ENCODE measurements at places on chromosomes 1 and 21.

- no peak for DNase-seq
Measured at GRCh38 chr1:220917535-220918209, 38.4 kb downstream of the HLX start.

DNA sequence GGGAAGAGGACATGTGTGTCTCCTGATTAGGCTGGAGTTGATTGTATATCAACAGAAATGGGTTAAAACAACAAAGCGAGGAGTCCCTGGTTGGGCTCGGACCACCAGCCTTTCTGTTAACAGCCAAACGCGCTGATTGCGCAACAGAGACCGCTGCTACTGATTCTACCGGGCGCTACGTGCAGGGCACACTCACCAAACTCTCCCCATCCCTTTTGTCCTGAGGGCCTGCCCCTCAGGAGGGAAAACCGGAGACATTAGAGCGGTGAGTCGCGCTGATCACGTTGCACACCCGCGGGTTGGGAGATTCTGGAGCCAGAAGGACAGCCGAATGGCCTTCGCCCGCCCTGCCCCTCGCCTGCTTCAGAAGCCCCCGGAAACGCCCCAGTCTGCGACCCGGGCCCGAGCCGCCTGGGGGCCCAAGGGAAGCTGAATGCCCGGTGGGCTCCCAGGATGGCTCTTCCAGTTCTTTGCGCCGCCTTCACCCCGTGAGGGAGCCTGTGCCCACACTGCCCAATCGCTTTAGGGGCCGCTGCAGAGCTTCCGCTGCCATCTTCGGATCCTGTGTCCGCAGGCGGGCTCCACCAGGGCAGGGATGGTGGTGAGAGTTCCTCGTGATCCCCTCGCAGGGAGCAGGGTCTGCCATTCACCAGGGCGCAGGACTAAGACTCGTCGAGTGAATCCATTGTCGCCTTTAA is 165.4 kb upstream of the NBPF11 start:
- DNase-seq = no peak

GRCh38 chr21:45303091-45303615 is 15.5 kb upstream of the POFUT2 start:
- DNase-seq = no peak

- DNase-seq = no peak
Measured at GRCh38 chr1:101820071-101820470, 176.7 kb downstream of the OLFM3 start.

- no peak for DNase-seq
Measured at GRCh38 chr1:55480029-55480795, 265.0 kb upstream of the USP24 start.

- peak; percentile 71 for DNase-seq
Measured at GRCh38 chr1:27395441-27396195, 3.2 kb downstream of the GPR3 start.

DNA sequence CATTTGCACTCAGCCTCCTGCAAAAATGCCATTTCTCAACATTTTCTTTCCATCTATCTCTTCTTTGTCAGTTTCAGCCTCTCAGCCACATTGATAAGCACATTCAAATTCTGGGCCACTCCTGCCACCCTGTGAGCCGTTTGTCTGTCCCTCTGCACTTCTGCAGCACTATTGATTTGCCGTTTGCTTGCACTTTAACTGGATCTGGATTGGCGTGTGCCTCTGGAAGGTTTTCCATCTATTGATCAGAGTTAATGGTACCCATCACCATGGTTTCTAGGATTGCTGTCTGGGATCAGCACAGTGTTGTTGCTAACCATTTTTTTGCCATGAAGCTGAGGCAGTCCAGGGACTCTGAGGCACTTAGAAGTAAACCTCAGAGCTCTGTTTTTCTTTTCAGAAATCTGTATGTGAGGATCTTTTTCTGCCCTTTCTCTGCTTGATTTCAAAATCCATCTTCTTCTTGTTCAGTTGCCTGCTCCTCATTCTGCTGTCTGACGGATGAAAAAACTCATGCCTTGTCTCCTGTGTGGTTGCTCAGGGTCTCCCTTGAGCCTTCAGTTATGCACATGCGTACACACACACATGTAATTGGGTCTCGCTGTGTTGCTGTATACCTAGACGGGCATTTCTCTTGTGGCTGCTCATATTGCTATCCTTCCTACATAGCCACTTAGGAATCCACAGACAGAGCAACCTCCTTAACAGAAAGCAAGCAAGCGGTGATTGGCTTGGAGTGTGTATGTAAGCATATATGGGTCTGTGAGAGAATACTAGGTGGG is 67.9 kb downstream of the NOS1AP start:
- no peak for DNase-seq

GRCh38 chr1:151011154-151011850 is 3.1 kb downstream of the PRUNE1 start:
- DNase-seq = no peak

- no peak for DNase-seq
Measured at GRCh38 chr1:93798291-93798690, 80.7 kb downstream of the DNTTIP2 start.

GRCh38 chr1:9823943-9824701 is at the start of gene CLSTN1:
TSS of gene CLSTN1 (minus strand) at chr1:9823965. CDS start at chr1:9823733, 232 bp downstream.
- DNase-seq = peak; percentile 83

GRCh38 chr1:12709696-12710095 is 6.2 kb upstream of the AADACL3 start:
- DNase-seq = no peak

DNA sequence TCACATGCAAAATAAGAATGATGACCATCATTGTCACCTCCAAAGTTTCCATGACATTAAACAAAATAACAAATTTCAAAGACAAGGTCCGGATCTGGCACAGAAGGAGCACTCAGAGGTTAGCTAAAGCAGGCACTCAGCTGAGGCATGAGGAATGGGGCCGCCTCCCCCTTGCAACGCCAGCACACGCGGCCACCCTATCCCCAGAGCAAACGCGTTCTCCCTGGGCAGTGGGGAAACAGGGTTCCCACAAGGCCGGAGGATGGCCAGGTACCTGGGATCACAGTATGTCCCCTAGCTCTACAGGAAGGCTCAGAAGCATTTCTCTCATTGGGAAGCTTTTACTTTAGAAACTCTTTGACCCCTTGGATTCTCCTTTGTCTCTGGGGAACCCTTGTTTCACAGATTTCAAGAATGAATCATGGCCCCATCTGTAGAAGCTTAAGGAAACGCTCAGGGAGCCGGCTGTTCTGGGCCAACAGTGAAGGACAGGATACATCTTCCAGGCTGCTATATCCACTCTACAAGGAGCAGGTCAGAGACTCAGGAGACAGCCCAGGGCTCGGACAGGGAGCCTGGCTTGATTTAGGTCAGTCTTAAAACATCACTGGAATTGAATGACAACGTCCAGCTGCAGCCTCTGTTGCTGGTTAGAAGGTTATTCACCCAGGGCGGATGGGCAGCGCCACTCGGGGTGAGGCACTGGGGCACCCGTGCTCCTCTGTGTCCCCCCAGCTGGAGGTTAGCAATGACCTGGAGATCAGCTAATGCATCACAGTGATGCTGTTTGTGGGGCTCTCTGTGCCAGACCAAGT is 496.4 kb downstream of the NPHP4 start:
- no peak for DNase-seq

GRCh38 chr1:10680487-10680886 is 116.0 kb downstream of the CASZ1 start:
- DNase-seq = no peak

DNA sequence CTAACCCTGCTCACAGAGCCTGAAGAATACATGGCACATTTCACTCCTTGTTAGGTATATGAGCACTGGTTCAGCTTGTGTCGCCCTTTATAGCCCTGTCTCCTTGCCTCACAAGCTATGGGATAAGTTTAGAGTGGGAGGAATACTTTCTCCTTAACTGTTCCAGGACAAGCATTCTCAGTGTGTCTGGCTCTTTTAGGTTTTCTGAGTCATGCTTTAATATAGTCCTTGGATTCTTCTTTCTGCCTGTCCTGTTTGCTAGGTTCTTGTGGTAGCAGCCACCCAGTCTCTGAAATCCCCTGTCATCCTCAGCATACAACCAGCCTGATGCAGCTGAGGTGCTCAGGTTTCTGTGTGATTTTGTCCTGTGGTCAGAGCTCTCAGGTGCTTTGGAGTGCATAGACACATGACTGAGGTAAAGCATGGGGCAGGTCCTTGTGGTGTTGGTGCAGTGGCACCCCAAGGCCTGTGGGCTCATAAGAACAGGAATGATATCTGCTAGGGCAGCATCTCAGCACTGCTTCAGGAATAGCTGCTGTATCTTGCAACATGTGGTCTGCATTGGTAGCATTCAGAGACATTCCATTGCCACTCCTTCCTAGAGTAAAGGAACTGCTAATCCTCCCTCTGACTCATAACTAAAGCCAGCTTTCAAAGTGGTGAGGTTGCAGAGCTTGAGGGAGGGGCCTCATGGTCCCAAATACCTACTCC is 14.2 kb upstream of the CASQ2 start:
- DNase-seq = no peak

GRCh38 chr21:36104317-36105300 is 30.3 kb upstream of the CBR3 start:
- DNase-seq = peak; percentile 36

GRCh38 chr1:165629848-165630628 is 996 bp upstream of the MGST3 start:
- DNase-seq = no peak

- DNase-seq = no peak
Measured at GRCh38 chr1:4778056-4778455, 123.6 kb downstream of the AJAP1 start.

DNA sequence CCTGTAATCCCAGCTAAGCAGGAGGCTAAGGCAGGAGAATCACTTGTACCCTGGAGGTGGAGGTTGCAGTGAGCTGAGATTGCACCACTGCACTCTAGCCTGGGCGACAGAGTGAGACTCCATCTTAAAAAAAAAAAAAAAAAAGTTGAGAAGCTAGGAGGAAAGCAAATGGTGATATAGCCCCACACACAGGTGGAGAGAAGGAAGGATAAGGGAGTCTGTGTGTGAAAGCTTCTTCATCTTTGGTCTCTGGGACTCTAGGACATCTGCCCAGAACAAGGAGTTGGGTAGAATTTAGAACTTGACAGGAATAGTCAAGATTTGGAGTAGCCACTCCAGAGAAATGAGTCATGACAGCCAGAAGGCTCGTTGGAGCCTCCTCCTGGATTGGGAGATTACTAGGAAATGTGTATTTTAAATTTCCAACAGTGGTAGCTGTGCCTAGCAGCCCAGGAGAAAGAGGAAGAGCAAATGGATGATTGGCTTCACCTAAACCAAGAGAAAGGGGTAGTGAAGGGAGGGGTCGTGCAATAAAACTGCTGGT is 19.9 kb downstream of the NPL start:
- no peak for DNase-seq

DNA sequence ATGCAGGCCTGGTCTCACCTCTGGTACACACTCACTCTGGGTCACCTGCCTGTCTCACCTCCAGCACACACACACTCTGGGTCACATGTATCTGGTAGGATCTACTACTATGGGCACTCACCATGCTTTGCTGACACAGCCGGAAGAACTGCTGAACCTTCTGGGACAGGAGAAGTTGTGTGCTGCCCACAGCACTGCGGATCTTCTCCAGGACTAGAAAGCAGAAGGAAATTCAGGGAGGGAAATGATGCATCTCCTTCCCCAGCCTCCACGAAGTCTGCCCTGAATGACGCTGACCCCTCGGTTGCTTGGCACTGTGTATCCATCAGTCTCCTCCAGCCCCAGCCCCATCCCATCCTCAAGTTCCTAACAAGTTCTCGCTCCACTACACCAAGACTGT is 7.9 kb upstream of the SMIM12 start:
- DNase-seq = no peak

GRCh38 chr1:68959461-68960030 is 462.7 kb upstream of the DEPDC1 start:
- no peak for DNase-seq

GRCh38 chr1:1167398-1167821 is 6.3 kb upstream of the TTLL10 start:
- DNase-seq = no peak

- DNase-seq = no peak
Measured at GRCh38 chr1:57485643-57486042, 61.8 kb upstream of the DAB1 start.

DNA sequence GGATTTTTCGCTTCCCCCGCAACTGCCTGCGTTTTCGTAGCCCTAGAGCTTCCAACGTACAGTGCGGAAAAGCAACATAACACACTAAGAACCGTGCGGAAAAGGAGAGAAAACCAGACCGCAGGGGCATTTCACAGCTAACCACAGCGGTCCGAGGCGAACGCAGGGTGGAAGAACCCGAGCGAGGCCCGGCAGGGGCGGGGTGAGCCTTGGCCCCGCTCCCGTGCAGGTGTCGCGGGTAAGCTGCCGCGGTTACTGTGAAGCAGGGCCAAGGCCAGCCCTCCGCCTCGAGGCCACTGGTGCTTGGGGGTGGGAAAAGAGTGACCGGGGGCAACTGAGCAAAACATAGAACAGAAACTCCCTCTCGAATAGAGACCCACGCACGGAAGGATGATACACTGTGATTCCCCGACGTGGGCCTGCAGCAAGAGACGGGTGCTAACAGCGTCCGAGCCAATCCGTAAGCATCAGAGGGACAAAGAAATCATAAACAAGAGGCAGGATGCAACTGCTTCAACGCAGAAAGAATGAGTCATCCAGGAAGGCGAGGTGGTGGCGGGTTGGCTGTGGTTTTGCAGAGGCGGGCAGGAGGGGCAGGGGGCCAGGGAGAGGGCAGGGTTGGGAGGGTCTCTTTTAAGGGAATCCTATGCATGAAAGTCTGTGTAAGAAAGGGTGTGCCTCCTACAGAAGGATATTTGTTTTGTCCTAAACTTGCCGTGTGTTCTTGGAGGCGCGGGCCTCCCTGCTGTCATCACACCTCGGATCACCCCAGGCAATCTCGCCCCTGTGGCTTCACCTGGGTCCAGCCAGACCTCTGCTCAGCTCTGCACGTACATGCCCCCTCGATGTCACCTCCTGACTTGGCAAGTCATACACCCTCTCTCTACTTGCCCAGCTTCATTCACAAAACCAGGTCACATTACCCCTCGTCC is 7.3 kb downstream of the GNG4 start:
- DNase-seq = peak; percentile 37

DNA sequence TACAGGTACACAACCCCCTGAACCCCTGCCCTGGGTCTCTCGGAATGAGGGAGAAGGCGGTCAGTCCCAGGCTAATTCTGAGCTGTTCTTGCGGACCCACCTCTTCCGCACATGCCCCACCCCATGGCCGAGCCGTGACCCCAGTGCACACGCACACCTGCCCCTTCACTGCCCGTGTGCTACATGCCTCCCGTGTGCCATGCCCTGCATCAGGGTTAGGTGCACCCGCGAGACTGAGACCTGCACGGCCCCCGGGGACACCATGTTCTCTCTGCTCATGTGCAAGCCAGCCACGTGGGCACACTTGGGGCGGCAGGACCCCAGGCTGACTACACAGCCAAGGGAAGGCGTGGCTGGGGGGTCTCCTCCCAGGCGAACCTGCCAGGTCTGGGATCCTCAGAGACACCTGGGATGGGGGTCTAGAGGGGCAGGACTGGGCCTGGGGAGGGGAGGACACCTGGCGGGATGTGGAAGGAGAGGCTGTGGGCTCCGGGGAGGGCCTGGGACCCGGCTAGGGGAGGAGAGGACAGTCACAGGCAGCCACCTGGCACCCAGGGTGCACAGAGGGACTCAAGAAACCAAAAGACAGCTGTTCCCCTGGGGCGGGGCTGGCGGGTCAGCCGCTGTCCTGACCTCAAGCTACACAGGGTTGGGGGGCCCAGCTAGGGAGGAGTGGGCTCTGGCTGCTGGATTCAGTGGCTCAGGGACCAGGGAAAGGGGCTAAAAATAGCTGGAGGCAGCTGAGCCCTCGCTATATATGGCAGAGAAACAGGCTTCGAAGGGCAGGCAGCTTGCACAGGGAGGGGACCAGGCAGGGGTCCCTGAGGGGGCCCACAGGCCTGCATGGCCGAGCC is 133.4 kb downstream of the CASZ1 start:
- no peak for DNase-seq

Measured in activated CD4-positive, alpha-beta T cell treated with anti-CD3 and anti-CD28 coated beads for 1 hour (primary cell).